ENCODE measurements at places on chromosomes 2 and 18. TPM values are rescaled to one million over a fixed set of nuclear protein-coding genes. Genes with fewer than 3 reads are reported as not detected.

RPE gene
- total RNA-seq, result 16.6 TPM

KCNK3 gene
- 2.8 TPM for total RNA-seq

TXNDC2 gene
- total RNA-seq, result not detected

NEB gene
- 0.55 TPM for total RNA-seq

DNA sequence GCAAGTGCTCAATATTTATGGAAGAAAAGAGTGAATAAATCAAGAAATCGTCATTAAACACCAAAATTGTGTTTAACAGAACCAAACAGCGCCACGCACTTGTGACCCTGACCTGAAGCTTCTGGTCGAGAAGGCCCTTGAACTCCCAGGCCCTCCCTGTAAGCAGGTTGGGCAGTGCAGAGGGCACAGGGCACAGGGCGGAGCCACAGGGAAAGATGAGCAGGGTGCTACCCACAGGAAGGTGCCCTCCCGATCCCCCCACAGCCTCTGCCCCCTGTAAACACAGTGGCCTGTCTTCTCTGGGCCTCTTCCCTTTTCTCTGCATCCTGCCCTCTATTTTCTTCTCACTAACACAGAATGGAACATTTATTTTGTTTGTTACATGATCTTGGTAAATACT, 16.9 kb upstream of the TUBB6 start:
- no peak for DNase-seq

- DNase-seq, result no peak
Observed at GRCh38 chr2:156704132-156704531, 268.0 kb downstream of the GPD2 start.

- no peak for DNase-seq
Observed at GRCh38 chr2:71330585-71331330, 824 bp upstream of the ZNF638 start.

DNA sequence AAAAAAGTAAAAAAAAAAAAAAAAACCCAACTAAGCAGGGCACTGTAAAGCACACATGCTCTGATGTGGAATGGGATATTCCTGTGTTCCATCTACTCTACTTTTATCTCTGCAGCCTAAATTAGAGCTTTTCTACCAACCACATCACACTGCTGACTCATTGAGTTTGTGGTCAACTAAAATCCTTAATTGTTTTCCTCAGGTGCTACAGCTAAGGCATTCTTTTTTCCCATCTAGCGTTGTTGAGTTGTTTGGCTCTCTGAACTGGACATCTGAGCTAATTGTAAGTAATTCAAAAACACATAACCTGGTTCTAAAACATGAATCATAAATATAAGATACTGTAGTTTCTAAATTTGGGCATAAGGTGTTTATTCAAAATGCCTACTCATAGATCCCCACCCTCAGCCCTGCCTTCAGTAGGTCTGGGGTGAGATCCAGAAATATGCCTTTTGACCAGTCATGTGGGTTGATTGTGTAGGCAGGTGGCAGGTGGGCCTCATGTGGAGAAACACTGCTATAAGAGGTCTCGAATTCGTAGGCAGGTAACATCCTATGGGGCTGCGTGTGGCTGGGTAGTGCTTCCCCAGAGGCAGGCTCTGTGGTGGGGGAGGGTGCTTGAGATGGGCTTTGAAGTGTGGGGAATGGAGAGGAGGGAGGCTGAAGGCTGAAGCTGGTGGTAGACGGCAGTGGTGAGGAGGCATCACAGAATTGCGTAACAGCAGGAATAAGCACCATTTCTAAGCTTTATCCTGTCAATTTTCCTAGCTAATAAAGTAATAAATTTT, 27.2 kb downstream of the ANKRD29 start:
- DNase-seq, result no peak

- no peak for DNase-seq
Observed at GRCh38 chr2:11124760-11125068, 30.6 kb upstream of the SLC66A3 start.

GRCh38 chr2:36696533-36696932, at the start of gene VIT:
Gene VIT, plus strand, starts transcription at chr2:36696707. Its CDS starts 19,664 bp downstream, at chr2:36716371.
- DNase-seq, result no peak

DNA sequence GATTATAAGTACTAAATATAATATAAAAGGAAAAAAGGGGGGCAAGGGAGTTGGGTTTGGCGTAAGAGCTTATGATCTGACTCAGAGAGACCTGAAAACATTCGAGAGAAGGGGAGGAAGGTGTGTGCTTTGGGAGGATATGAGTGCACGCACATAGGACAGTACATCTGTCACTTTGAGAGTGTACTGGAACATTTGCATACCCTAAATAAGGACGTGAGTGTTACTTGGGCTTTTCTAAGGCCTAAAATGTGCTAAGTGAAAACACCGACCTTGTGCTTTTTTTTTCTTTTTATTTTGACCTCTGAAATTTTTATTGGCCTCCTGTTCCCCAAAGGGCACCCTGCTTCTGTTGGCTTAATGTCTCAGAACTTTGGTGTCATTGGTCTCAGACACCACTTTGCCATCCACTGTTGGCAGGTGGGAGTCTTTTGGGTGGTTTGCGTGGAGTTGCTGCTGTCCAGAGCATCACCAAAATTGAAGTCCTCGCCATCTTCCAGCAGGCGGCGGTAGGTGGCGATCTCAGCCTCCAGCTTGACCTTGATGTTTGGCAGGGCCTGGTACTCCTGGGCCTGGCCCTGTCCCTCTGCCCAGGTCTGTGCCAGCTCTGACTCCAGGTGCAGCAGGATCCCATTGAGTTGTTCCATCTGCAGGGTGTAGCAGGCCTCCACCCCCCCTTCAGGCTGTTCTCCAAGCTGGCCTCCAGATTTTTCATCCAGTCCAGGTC, 57.7 kb downstream of the CD28 start:
- no peak for DNase-seq

GRCh38 chr2:233242231-233242927, 9.1 kb upstream of the ATG16L1 start:
- DNase-seq, result no peak

- DNase-seq, result no peak
Observed at GRCh38 chr2:119333360-119333759, 33.3 kb downstream of the C2orf76 start.

Data from left ventricle myocardium superior (tissue), 1 donor.